ENCODE measurements at places on chromosomes 1 and 21.

DNA sequence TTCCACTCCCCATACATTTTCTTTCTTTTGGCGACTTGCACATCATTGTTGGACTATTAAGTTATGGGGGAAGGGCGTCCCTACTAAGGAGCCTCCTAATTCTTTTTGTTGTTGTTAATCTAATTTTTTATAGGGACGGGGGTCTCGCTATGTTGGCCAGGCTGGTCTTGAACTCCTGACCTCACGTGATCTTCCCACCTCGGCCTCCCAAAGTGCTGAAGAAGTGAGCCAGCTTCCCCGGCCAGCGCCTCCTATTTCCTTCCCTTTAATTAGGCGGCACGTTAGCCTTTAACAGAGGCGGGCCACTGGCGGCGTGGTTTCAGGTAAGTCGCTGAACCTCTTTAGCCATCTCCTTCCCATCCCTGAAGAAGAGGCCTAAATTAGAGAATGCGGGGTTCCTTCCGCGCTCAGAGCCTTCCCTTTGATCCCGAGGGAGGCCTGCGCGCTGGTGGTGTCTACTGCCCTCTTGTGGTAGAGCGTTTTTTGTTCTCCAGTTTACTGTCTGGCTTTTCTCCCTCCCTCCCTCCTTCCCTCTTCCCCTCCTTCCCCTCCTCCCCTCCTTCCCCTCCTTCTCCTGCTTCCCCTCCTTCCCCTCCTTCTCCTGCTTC, 38.1 kb downstream of the TNFRSF9 start:
- peak; percentile 83 for DNase-seq

GRCh38 chr1:9133870-9134585, 5.1 kb upstream of the GPR157 start:
- DNase-seq: no peak

DNA sequence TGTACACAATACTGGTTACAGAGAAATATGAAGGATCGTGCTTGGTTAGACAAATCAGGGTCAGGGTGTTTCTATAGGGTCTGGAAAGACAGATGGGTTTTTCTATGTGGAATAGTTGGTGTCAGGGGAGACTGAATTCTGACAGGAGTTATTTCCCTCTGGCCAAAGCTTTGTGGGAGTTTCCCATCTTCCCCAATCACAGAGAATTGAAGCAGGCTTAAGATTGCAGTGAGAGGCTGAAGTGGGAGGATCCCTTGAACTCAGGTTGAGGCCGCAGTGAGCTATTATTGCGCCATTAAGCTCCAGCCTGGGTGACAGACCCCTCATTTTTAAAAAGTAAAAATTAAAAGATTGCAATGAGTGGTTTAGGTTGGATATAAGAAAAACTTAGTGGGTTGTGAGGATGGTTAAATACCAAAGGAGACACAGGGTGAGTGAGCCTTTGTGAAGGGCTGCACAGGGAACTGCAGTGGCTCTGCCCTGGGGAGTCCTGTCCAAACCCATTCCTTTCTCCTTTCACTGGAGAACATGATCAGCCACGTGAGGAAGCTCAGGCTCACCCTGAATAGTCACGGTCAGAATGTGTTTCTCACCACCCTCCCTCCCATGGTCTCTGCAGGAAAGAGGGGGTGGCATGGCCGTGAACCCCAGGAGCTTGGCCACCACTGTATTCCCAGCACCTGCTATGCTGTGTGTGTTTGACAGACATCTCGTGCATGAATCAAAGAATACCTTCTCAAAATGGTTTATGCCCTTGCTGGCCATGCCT, 101.2 kb downstream of the INTS7 start:
- no peak for DNase-seq

GRCh38 chr1:1244192-1244811, 2.2 kb downstream of the C1QTNF12 start:
- DNase-seq: no peak

- no peak for DNase-seq
Observed at GRCh38 chr1:22749919-22750684, 39.5 kb downstream of the EPHB2 start.

- DNase-seq: no peak
Observed at GRCh38 chr21:36481639-36482038, 1.7 kb upstream of the CLDN14 start.

- DNase-seq: peak; percentile 49
Observed at GRCh38 chr1:186605762-186606350, 74.4 kb downstream of the PTGS2 start.

DNA sequence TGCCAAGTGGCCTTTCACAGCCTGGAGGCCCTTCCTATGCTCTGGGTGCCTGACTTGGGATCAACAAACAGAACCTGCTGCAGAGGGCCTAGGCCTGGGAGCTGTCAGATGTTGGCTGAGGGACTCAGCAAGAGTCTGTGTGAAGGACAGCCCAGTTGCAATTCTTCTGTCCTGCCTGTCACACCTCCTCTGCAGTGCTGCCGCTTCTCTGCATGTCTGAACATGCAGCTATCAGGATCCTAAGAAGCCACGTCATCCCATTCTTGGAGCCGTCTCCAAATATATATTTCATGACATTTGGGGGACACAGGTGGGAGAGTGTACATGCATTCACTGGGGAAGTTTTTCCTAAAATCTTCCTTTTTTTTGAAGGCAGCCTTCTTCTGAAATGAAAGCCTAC, 8.6 kb downstream of the FCAMR start:
- DNase-seq: no peak

GRCh38 chr21:34186109-34186719, 112.8 kb downstream of the MRPS6 start:
- no peak for DNase-seq

DNA sequence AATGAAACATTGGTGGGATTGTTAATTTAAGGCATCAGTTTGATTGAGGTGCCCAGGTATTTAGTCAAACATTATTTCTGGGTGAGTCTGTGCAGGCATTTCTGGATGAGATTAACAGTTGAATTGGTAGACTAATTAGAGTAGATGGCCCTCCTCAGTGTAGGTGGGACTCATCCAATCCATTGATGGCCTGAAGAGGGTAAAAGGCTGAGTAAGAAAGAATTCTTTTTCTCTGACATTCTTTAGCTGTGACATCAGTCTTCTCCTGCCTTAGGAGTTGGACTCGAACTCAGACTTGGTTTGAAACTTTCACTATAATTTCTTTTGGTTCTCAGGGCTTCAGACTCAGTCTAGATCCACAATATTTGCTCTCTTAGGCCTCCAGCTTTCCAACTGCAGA, 59.6 kb upstream of the ADAMTS5 start:
- no peak for DNase-seq

- DNase-seq: peak; percentile 19
Observed at GRCh38 chr1:228018961-228019721, 12.3 kb downstream of the WNT3A start.

DNA sequence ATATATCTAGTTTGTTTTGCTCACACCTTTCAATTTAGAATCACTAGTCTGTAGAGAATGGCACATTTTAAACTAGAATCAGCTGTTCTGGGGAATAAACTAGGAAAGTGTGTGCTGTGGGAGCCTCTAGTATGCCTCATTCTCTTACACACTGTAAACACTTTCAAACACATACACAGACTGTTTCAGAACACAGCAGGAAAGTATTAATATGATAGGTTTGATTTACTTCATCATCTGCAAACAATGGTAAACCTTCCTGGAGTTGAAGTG, 67.1 kb upstream of the ABCG1 start:
- DNase-seq: no peak

DNA sequence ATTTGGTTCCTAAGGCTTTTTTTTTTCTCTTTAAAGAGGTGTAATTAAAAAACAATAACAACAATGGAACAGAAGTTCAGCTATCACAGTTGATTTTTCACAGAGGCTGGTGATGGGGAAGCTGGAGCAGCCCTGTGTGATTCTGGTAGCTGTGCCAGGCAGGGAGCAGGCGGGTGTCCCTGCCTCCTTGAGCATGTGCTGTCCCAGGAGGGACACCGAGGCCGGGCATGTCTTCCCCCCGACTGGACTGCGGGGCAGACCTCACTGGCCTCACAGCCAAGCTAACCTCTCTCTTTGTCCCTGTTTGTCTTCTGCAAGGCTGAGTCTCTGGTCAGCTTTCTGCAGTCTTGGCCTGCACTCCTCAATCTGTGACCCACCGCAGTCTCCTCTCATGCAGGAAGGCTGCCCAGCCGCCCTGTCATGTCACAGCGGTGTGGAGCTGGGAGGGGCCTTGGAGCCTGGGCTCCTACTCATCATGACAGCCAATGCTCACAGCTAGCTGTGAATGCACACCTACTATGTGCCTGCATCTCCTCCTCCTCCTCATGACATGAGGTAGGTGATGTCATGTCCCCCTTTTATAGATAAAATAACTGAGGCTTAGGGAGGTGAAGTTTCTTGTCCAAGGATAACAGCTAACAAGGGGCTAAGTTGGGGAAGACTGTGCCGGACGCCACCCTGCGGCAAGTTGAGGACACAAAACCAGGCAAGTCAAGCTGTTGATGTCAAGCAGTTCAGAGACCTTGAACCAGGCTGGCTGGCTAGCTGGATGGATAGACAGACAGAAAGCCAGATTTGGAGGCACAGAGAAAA, 10.3 kb upstream of the ACTL8 start:
- DNase-seq: no peak

DNA sequence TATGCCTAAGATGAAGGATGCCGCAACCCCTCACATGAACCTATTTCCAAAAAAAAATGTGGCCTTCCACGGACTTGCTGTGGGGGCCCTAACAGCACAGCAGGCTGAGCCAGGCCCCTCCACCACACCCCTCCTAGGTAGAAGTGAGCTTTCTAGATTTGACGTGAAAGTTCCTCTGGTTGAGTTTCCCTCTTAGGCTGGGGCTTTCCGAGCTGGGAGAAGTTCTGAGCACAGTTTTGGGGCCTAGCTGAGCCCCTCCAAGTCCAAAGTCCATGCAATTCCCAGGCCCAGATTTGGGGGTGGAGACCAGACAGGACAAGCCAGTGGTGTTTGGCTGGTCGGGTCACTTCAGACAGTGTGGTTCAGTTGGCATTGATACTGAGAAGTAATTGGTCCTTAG, 13.8 kb upstream of the PHLDA3 start:
- DNase-seq: no peak

- no peak for DNase-seq
Observed at GRCh38 chr1:160398823-160399222, 1.5 kb upstream of the VANGL2 start.

- DNase-seq: no peak
Observed at GRCh38 chr1:47713975-47714767, 276.3 kb downstream of the FOXD2 start.

- no peak for DNase-seq
Observed at GRCh38 chr1:206015071-206015470, 8.6 kb downstream of the CTSE start.

- DNase-seq: no peak
Observed at GRCh38 chr1:8742022-8742924, 75.2 kb downstream of the RERE start.

DNA sequence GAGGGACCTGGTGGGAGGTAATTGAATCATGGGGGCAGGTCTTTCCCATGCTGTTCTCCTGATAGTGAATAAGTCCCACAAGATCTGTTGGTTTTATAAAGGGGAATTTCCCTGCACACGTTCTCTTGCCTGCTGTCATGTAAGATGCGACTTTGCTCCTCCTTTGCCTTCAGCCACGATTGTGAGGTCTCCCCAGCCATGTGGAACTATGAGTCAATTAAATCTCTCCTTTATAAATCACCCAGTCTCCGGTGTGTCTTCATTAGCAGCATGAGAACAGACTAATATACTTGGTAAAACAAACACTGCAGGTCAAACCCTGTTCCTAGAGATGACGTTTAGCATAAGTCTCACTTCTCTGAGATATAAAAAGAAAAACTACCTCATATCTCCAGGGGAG, 148.3 kb downstream of the MATN1 start:
- no peak for DNase-seq

DNA sequence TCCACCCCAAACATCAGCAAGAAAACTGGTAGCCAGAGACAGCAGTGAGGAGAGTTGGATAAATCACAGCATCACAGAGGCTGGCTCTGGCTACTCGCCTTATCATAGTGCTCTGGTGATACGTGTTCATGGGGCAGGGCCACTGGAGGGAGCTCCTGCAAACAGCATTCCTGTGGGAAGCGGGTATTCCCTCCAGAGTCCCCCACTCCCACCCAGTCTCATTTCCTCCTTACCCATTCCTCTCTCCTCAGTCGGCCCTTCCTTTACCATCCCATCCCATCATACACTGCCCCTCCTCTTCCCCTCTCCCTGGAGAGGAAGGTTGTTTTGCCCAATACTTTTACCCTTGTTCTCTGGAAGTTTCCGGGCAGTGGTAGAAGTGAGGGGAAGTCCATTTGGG, 7.1 kb downstream of the NHLH2 start:
- DNase-seq: peak; percentile 49

DNA sequence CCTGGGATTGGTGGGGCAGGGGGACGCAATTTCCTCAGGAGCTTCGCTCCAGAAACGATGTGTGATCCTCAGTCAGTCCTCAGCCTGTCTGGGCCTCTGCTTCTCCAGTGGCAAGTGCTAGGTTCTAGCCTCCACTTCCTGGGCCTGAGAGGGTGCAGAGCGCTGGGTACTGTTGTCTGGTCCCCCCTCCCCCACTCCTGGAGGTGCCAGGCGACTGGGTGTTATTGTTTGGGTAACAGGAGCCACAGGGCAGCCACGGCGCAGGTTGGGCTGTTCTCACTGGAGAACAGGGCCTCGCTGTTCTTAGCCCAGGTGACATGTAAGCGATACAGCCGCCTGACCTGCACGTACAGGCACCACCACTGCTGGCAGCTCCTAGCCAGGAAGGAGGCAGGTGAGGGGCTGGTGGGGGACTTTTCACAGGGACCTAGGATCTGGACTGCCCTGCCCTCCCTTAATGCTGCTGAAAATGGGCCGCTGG, 2.1 kb downstream of the RPS6KA1 start:
- DNase-seq: peak; percentile 26

GRCh38 chr1:208564466-208564865, 320.3 kb upstream of the PLXNA2 start:
- DNase-seq: no peak

GRCh38 chr1:5720484-5720883, 271.7 kb downstream of the NPHP4 start:
- no peak for DNase-seq

DNA sequence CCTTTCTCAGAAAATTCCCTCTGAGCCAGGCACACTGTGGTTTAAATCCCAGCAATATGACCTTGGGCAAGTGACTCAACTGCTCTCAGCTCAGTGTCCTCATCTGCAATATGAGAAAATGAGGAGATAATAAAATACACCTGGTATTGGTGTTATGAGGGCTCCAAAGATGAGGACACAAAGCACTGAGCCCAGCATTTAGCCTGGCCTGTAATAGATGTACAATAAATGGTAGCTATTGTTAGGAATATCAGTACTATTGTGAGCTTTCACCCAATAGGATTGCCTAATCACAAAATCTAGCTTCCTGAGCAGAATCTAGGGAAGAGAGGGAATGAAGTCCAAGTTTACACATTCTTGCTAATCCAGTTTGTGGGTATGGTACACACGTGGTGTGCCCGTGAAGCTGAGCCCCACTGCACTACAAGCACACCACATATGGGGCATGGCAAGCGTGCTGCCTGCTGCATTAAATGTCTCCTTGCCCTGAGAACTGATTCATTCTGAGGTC, 24.3 kb upstream of the SLC30A1 start:
- DNase-seq: no peak

GRCh38 chr1:157626099-157626498, 28.2 kb upstream of the FCRL4 start:
- no peak for DNase-seq
